ENCODE measurements at places on chromosomes 13 and 19.

- H3K27me3 ChIP-seq = no peaks in the 10 kb centered on the region
- peaks cover 8% of the 10 kb centered on the region for H3K4me1 ChIP-seq
- DNase-seq = no peak
- no peak overlapping the region for H3K27ac ChIP-seq
Measured at GRCh38 chr13:104006625-104007075, 940.4 kb upstream of the SLC10A2 start.

DNA sequence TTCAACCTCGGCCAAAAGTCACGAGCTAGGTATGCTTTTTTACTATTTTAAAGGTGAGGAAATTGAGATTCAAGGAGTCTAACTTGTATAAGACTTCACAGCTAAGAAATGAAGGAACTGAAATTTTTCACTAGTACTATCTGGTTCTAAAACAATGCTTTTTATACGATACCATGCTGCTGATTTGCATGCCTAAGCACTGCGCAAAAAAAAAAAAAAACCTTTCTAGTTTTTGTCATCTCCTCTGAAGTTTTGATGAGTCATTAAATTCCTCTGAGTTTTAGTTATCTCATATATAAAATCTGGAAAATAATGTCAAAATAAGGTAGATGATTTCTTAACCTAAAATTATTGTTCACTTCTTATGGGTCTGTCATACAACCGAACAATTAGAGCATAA is 28.0 kb upstream of the UFM1 start:
- no peak for DNase-seq
- peaks cover 5% of the 10 kb centered on the region for H3K27me3 ChIP-seq
- no peaks in the 10 kb centered on the region for H3K4me1 ChIP-seq
- H3K4me3 ChIP-seq = no peak overlapping the region
- H3K36me3 ChIP-seq = peaks cover 10% of the 10 kb centered on the region

GRCh38 chr13:112962911-112963625 is 5.9 kb upstream of the MCF2L start:
- no peak for DNase-seq
- peaks cover 31% of the 10 kb centered on the region for H3K27me3 ChIP-seq
- no peak overlapping the region for H3K4me3 ChIP-seq
- H3K36me3 ChIP-seq = no peaks in the 10 kb centered on the region
- no peak overlapping the region for H3K27ac ChIP-seq
- peaks cover 5% of the 10 kb centered on the region for H3K4me1 ChIP-seq

GRCh38 chr19:40284501-40285352 is at the start of gene AKT2:
Gene AKT2, minus strand, starts transcription at chr19:40285345. Its CDS starts 20,078 bp downstream, at chr19:40265267.
- no peaks in the 10 kb centered on the region for H3K27me3 ChIP-seq
- peak within 1 kb of the TSS; percentile 99 for H3K27ac ChIP-seq
- peaks cover 37% of the 10 kb centered on the region for H3K4me1 ChIP-seq
- DNase-seq = peak; percentile 94
- H3K4me3 ChIP-seq = peak within 1 kb of the TSS; percentile 89

DNA sequence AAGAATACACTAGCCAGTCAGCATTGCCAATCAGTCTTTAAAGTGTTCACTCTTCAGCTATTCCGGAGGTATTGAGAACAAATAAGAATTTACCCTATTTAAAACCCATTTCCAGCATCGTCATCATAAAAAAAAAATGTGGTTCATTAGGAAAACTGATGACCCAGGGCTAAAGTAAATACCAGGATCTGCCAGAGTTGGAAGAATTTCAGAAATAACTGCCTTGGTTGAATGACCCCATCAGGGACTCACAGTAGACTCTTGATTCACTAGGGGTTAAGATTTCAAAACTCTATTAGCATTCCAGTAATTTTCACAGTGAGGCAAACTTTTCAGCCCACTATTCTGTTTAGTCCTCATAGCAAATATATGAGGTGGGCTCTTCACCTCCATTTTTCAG is 377.0 kb downstream of the ITGBL1 start:
- no peak overlapping the region for H3K4me3 ChIP-seq
- DNase-seq = no peak
- H3K27ac ChIP-seq = no peak overlapping the region
- peaks cover 4% of the 10 kb centered on the region for H3K4me1 ChIP-seq

Measured in chondrocyte (in vitro differentiated cells).